Hypothalamus (tissue), 51 donors: ENCODE measurements at places on chromosomes 3 and 15.

GRCh38 chr3:149816986-149817385, 4.0 kb downstream of the RNF13 start:
- no peak for DNase-seq

DNA sequence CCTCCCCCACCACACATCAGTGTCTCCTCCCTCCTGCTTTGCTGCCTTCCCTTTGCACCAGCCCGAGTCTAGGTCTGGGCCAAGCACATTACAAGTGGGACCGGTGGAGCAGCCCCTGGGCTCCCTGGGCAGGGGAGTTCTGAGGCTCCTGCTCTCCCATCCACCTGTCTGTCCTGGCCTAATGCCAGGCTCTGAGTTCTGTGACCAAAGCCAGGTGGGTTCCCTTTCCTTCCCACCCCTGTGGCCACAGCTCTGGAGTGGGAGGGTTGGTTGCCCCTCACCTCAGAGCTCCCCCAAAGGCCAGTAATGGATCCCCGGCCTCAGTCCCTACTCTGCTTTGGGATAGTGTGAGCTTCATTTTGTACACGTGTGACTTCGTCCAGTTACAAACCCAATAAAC, 2.3 kb upstream of the ABCF3 start:
- DNase-seq, result no peak

DNA sequence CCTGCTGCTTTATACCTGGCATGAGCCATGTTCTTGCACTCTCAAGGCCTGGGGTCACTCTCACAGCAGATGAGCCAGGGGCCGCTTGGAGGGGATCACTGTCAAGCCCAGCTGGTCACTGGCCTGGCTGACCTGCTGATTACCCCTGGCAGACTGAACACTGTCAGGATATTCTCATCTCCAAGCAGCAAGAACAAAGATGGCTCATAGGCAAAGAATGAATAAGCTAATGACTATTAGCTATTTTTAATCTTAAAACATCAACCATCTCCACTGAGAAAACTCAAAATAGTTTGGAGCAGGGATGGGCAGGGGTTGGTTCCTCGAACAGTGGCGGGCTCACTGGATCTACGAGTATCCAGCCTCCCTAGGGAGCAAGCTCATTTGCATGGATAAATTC, 64.4 kb upstream of the ACAN start:
- DNase-seq, result no peak

DNA sequence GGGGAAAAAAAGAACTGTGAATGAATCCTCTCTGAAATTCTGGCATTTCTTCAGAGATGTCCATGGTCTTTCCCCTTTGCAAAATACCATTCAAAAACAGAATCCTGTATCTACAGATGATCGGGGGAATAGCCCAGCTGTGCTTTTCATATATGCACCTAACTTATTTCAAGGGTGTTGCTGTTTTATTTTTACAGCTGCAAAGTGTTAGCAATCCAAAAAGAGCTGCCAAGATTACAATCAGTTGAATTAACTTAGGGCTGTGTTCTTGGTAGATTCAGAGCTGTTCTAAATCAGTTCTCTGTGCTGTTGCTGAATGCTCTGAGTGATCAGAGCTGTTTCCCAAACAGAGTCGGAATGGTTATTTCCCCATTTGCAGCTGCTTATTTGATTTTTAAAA, 175.7 kb upstream of the SEMA6D start:
- DNase-seq, result no peak

DNA sequence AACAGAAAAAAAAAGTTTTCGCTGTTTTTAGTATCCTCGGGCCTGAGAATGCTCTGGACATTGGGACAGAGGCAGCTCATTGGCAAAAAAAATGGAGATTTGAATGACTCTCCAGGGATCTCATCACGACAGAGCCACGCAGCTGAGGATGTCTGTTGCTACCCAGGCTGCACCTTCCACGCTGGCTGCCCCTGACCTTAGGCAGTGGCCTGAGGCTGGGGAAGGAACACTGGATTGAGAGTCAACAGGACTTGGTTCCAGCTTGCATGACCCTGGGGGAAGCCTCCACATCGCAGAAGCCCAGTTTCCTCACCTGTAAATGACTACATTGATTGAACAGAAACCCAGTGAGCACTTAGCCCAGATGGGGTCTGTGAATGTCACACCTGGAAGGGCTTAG, 8.7 kb upstream of the ACSBG1 start:
- DNase-seq, result no peak

DNA sequence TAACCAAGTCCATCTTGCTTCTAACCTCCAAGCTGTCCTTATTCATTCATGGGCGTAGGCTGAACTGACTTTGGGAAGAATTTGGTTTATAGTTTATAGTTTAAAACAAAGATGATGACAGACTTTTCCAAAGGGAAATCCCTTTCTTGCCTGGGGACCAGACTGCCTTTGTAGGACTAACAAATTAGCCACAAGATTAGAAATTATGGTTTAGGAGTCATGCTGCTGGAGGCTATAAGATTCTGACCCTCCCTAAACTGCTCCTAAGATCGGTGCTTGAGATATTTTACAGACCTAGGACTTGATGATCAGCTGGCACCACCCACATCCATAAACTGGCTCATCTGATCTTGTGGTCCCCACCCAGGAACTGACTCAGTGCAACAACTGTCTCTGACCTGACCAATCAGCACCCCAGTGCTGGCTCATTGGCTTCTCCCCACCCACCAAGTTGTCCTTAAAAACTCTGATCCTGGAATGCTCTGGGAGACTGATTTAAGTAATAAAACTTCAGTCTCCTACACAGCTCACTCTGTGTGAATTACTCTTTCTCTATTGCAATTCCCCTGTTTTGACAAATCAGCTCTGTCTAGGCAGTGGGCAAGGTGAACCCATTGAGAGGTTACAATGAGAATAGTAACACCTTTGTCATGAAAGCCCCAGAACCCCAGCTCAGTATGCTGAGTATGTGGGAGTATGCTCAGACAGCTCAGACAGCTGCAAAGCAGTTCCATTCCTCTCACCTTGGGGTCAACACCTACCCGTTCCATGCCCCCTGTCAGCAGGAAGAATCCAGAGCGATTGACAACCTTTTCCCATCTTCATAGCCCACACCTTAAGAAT, 51.6 kb upstream of the C15orf39 start:
- no peak for DNase-seq

DNA sequence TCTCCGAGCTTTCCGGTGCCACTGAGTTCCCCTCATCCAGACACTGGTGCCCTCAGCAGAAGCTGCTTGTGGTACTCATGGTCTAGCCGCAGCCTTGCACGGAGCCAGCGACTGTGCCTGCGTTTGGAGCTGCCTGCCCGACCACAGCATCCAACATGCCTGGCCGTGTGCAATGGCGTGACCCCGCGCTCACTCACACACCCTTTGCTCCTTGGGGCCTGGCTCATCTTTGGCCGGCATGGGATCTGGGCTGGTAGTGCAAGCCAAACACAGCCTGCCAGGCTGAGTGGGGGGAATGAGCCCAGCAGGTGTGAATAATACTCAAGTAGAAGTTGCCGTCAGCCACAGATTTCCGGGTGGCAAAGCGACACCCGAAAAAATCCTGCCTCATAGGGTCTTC, 1178.7 kb upstream of the GBE1 start:
- no peak for DNase-seq

DNA sequence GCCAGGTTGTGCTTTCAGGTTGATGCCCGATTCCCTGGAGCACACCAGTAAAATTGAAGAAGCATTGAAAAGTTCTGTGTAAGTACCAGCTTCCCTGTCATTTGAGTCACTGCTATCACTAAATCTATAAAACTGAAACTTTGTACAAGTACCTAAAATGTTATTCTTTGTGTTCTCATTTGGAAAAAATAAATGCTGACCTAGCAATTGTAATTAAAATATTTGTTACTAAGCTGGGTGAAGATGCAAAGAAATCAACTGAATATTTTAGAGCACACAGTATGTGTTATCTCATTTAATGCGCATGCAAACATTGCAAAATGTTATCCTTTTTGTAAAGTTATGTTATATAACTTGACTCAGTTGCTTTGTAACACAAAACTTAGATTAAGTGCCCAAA, 733.7 kb downstream of the TBL1XR1 start:
- DNase-seq, result no peak

- no peak for DNase-seq
Observed at GRCh38 chr3:195001261-195001660, 269.7 kb downstream of the XXYLT1 start.

DNA sequence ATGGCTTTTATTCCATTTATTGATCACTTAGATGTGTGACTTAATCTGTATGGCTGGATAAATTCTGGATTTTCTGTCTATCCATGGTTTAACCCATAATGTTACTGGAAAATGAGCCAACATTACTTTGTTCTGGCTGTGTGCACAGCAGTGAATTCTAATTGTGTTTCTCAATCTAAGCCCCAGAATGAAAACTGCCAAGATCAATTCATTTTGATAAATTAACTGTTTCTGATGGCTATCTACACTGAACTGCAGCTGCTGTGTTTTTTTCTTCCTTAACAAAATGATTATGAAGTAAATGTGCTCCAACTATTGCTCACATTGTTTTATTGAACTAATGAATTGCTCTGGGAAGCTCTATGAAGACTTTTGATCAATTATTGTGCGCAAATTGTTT, 35.7 kb upstream of the CPB1 start:
- no peak for DNase-seq

- no peak for DNase-seq
Observed at GRCh38 chr15:62658498-62658897, 384.0 kb upstream of the TPM1 start.

DNA sequence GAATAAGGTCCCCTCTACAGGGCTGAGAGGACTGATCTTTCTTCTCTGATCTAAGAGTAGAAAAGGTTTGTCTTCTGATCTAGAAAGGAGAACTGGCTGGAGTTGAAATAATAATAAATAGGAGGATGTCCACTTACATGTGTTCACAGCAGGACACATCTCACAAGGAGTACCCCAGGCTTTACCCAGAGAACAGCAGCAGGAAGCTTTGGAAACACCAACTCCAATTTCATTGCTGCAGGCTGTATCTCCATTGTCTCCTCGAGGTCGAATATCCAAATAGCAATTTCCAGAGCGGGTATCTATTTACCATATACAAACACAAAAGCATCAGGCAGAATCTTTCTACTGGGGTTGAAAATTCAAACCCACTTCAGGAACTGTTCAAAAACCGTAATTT, 136.6 kb downstream of the DUT start:
- no peak for DNase-seq

- no peak for DNase-seq
Observed at GRCh38 chr3:130537673-130538304, 20.8 kb downstream of the COL6A6 start.

DNA sequence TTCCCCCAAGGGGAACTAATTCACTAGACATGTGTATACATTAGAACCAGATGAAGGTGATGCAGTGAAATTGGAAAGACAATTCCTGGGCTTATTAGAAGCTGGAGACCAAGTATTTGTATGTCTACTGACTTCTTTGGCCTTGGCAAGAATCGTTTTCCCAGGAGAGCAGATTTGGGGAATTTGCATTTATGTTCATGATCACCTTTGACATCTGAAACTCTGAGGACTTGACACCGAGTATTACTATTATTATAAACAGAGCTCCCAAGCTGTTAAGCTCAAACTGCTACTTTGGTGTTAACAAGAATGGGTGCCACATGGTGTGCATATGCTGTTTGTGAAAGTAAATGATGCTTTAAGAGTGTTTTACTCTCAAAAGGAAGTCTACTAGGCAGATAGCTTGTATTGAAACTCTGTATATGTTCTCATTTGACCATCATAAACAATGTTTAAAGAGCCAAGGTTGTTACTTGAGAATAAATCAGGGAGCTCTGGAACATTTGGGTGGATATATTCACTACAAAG, 519.8 kb upstream of the GOLIM4 start:
- DNase-seq, result no peak

- DNase-seq, result no peak
Observed at GRCh38 chr15:74723754-74724334, 1.5 kb downstream of the CYP1A1 start.

GRCh38 chr3:58223855-58224254, 13.1 kb upstream of the DNASE1L3 start:
- DNase-seq, result no peak

GRCh38 chr3:7207928-7208327, 347.0 kb downstream of the GRM7 start:
- no peak for DNase-seq

DNA sequence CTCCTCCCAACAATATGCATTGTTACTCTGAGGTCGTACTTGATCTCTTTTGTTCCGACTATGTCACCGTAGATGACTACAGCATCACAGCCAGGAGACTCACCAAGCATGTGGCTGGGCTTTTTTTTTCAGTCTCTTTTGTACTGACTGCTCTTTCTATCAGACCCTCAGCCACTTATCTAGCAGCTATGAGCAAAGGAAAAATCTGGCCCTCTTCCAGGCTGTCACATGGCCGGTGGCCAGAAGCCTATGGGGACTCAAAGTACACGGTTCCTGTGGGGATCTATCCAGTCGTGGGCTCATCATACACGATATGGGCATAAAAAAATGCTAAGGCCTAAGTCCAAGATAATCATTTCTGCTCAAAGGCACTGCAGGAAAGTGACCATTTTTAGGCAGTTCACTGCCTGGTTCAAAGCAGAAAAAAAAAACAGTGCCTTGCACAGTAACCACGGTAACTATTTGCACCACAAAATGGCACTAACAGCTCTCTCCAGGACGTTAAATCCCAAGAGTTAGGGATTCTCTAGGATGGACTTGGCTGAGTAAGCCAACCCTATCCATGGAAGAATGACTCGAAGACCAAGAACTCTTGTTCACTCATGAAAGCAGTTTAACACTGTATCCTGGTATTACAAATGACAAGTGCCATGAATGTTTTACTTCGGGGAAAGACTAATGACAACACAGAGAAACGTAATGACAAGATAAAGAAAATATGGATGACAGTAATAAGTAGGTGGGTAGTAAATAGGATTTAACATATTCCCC, 50.3 kb downstream of the SHQ1 start:
- no peak for DNase-seq

- peak; percentile 28 for DNase-seq
Observed at GRCh38 chr3:11155341-11156025, 1.2 kb downstream of the HRH1 start.

DNA sequence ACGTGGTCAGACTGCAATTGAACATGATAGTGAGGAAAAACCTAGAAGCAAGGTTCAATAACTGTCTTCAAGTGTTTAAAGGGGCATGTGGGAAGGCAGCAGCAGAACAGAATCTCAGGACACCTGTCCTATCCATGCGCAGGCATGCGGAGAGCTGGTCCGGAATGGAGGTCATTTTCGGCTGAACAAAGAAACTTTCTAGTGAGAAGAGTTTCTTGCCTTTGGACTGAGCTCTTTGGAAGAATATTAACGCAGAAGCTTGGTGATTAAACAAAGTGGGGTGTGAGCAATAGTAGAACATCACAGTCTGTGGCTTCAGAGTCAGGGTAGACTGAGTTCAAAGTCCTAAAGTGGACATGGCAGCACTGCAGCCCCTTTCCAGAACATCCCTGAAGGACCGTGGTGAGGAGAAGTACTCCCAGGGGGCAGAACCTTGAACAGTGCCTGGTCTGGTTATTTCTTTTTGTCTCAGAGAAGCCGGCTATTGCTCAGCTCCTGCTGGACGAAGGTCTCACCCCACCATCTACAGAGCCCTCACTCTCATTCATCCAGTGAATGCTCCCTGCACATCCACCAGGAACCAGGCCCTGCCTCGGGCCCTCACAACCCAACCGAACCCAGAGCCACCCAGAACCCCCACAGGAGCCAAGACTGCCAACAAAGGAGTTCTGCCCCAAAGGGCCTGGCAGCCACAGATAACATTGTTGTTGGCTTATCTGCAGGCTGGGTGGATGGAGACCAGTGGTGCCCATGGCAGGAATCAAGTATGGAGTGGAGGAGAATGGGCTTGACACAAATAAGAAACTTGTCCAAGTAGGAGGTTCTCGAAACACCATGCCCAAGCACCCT, 2.8 kb upstream of the SSUH2 start:
- no peak for DNase-seq
